A673 (cell line): ENCODE measurements at places on chromosomes 12 and 14.

GRCh38 chr12:14283489-14284144 is 81.9 kb upstream of the ATF7IP start:
- DNase-seq = no peak

DNA sequence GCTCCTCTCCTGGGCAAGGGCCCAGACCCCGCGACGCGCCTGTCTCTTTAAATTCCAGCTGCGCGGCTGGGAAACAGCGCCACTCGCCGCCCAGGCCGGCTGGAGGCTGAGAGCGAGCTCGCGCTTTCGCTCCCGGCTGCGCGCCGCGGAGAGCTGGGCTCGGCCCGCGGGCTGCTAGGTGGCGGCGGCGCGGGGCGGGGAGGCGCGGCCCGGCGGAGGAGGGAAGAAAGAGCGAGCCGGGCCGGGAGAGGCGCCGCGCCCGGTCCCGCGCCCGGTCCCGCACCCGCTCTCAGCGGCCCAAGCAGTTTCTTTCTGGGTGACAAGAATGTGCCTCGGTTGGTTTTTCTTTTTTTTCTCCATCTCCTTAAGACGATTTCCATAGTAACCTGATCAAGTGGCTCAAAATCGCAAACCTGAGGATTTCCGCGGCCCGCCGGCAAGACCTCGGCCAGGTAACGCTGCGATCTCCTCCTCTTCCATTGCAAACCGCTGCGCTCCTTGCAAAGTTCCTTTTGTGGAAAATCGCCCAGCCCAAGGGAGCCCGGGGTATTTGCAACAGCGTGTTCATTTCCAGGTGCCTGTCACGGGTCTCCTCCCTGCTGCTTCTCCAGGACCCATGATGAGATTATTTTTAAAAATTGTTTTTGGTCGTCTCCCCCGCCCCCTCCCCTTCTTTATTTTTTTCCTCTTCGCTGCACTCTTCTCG is 259.5 kb upstream of the E2F7 start:
- peak; percentile 82 for DNase-seq

GRCh38 chr14:28061006-28061405 is 705.6 kb upstream of the FOXG1 start:
- DNase-seq = no peak

- DNase-seq = no peak
Measured at GRCh38 chr12:56785141-56785865, 22.2 kb downstream of the HSD17B6 start.

DNA sequence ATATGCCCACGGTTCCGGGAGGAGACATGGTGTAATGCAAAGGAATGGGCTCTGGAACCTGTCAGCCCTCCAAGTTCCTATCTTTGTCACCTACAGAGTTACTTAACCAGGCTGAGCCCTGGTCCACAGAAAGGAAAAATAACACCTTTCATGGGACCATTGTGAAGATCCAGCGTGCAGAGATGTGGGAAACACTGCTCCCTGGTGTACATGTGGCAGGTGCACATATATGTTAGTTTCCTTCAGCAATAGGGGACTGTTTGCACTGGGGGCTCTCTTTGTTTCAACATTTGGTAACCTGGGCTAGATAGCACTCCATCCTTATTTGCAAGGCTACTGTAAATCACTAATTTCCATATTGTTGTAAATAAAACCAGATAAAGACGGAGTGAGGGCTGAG is 72.3 kb downstream of the ANO2 start:
- peak; percentile 7 for DNase-seq

DNA sequence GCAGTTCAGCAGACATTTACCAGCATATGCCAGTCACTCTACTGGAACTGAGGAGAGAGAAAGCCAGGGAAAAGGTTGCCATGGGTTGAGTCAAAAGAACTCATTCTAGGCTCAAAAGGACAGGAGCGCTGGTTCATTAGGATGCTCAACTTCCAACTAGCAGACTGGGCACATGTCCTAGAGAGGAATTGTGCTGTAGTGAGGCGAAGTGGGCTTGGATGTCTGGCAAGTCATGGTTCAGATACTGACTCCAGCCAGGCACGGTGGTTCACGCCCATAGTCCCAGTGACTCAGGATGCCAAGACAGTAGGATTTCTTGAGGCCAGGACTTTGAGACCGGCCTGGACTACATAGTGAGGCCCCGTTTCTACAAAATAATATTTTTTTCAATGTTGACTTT is 281.5 kb downstream of the CACNA1C start:
- DNase-seq = peak; percentile 24

DNA sequence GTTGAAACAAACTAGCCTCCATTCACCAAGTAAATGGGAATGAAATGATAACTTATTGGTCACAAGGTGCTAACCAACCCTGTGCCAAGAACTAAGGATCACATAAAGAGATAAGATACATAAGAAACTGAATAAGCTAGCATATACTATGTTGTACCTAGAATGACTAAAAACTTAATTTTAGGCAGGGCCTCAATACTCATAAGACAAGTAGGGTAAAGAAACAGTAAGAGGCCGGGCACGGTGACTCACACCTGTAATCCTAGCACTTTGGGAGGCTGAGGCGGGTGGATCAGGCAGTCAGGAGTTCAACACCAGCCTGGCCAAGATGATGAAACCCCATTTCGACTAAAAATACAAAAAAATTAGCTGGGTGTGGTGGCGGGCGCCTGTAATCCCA is 17.7 kb downstream of the GDF11 start:
- DNase-seq = no peak

DNA sequence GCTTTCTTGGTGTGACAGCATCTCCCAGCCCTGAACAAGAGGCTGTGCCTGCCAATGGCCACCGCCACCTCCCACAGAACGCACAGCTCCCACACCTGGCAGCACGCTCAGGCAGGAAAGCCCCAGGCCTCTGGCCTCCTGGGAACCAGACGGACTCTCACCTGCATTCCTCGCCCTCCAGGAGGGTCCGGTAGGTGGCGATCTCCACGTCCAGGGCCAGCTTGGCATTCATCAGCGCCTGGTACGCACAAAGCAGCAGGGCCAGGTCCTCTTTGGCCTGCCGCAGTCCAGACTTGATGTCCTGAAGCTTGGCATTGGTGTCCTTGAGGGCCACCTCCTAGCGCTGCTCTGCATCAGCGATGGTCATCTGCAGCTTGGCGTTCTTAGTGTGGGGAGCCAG is 12.1 kb upstream of the KRT77 start:
- DNase-seq = no peak

- DNase-seq = no peak
Measured at GRCh38 chr12:75981247-75982168, 50.1 kb downstream of the PHLDA1 start.

DNA sequence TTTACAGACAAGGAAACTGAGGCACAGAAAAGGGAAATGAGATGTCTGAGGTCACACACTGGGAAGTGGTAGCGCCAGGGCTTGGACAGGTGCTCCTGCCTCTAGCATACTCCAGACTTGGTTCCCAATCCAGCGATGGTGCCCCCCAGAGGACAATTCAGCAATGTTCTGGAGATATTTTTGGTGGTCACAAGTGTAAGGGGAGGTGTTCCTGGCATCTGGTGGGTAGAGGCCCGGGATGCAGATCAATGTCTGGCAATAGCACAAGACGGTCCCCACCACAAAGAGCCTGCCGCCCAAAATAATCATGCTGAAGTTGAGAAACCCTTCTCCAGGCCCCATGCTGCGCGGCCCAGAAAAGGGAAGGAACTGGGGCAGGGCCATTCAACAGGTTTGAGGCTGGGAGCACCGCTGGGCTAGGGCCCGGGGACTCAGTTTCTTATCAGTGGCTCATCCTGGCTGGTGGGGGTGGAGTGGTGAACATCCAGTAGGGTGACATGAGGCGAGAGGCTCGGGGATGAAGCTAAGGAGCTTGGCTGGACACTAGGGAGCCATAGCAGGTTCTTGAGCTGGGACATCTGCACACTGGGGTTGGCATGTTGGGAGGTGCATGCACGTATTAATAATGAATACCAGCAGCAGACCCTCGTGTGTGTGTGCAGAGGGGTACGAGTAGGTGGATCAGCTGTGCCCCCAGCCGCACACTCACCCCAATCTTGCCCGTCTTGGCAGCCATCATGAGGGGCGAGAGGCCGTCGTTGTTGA is 35.1 kb downstream of the TRPV4 start:
- peak; percentile 38 for DNase-seq
